ENCODE measurements at places on chromosomes 2 and 18. TPM values are rescaled to one million over a fixed set of nuclear protein-coding genes. Genes with fewer than 3 reads are reported as not detected.

GRCh38 chr2:7745369-7745768, 828.2 kb downstream of the RNF144A start:
- DNase-seq, result no peak

DNA sequence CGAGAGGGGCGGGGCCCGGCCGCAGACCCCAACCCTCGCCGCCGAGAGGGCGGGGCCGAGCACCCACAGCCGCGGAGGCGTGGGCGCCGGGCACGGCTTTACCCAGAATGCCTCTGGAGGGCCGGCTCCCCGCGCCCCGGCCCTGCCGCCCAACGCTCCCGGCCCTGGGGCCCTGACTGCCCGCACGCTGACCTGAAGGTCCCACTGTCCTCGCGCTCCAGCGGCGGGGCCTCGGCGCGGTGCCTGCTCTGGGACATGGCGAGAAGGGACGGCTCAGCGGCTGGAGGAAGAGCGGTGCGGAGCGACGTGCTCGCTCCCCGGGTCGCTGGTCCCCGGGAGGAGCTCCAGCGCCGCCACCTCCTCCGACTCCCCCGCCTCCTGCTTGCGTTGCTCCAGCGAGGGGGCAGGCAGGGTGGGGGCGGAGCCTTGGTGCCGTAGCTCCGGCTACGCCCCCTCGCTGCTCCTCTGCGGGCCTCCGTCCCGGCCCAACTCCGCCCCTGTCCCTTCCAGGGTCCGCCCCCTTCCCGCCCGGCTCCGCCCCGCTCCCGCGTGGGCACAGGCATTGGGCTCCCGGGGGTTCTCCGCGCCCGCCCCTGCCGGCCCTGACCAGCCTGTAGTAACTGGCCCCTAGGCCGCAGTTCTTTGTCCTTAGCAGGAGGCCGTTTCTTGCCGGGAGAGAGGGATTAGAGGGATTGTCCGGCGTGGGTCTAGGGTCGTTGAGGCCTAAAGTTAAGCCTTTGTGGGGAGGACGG, at the start of the genes PJVK and PRKRA:
Gene PJVK (plus strand): TSS at position 605 of the 752 bp plus-strand sequence. CDS start 2,032 bp downstream, outside the sequence.
Gene PRKRA (minus strand): TSS at position 402 of the 752 bp plus-strand sequence. CDS start 145 bp downstream, at position 257.
- DNase-seq, result peak; percentile 96

DNA sequence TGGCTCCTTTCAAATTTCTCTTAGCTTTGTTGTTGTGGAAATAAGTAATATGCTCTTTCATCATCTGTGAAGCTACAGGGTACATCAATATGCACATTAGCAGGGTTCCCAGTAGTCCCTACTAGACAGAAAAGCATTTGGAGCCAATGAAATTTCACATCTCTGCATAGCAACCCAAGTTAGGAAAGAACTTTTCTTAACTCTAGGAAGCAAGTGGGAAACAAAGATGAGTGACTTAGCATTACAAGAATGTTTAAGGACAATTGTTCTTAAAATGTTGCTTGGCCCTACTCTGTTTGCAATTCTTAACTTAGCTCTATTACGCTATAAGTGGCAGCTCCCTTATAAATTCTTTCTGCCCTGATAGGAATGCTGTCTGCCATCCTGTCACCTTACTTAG, 39.6 kb downstream of the ZEB2 start:
- DNase-seq, result no peak

DNA sequence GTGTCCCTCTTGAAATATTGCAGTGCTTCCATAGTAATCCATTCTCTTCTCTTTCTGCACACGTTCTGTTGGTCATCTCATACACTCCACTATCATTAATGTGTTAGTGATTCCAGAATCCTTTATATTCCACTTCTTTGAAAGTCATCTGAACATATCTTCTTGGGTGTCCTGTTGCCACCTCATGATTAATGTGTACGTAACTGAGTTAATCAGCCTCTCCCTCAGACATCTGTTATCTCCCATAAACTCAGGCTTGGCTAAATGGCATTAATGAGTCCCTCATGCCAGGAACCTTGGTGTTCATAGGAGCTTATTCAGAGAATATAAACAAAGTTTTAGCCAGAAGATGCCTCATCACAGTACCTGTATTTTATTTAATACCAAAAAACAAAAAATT, 126.4 kb downstream of the NCOA1 start:
- no peak for DNase-seq

GRCh38 chr2:175500255-175500654, 318.7 kb upstream of the ATP5MC3 start:
- DNase-seq, result no peak

GRCh38 chr2:63488118-63488713, 100.1 kb downstream of the WDPCP start:
- DNase-seq, result peak; percentile 8

Gene DAPL1
- 44.4 TPM for polyA plus RNA-seq

Gene CYP27A1
- polyA plus RNA-seq, result 49.1 TPM

Gene GLB1L
- polyA plus RNA-seq, result 24.4 TPM

Measured in renal cortex interstitium (tissue), 15 donors.